Stimulated activated CD4-positive, alpha-beta T cell treated with anti-CD3 and anti-CD28 coated beads, Interleukin-2, amount 100 ng/mL, for 24 hours (primary cell): ENCODE measurements at places on chromosomes 1 and 21.

- peak; percentile 57 for DNase-seq
Measured at GRCh38 chr1:155859881-155860871, 809 bp downstream of the SYT11 start.

- no peak for DNase-seq
Measured at GRCh38 chr1:178645808-178646200, 79.2 kb upstream of the RALGPS2 start.

- no peak for DNase-seq
Measured at GRCh38 chr1:211825980-211826379, 4.6 kb downstream of the LPGAT1 start.

DNA sequence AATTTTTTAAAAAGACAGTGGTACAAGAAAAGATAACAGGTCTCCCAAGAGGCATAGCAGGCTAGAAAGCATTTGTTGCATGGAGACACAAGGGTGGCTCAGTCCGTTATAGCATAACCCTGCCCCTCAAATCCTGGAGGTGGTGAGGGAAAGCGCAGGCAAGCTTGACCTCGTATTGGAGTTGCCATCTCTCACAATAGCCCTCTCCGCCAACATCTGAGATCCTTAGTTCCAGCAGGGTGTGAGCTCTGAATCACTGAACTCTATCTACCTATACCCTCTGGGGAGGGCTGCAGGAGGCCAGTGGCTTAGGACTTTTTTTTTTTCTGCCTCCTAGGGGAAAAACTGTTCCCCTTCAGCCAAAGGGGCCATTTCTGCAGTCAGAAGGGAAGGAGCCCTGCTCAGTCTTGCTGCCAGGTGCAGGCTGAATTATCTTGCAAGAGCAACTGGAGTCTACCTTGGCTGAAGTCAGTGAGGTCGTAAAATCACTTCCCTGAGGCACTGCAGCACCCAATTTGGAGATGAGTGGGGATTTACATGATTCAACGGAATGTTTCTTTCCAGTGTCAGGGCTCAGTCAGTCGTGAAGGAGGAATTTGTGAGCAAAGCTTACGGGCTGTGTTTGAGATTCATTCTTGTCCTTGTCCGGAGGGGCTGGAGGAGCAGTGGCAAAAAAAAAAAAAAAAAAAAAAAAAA lies 17.2 kb upstream of the C8A start:
- DNase-seq = no peak

GRCh38 chr1:76577525-76578185 lies 289.6 kb upstream of the ST6GALNAC5 start:
- no peak for DNase-seq
